ENCODE measurements at places on chromosomes 2 and 18.

- DNase-seq: no peak
Measured at GRCh38 chr2:136439064-136439676, 321.2 kb upstream of the CXCR4 start.

DNA sequence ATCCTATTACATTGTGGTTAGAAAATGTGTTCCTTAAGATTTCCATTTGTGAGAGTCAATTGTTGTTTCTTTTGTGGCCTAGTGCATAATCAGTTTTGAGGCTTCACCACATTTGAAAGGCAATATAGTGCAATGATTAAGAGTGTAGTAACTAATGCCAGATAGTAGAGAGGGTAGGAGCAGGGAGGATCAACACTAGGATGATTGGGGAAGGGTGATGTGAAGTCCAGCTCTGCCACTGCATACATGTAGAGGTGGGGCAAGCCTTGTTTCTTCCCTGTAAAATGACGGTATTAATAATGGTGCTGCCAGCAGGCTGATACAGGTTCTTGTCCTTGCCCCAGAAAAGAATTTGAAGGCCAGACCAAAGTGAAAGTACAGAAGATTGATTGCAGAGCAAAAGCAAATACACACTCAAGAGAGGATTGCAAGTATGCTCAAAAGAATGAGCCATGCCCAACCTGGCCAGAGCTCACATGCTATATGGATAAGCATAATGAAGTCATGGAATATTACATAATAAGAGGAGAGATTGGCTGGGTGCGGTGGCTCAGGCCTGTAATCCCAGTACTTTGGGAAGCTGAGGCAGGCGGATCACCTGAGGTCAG is 8.0 kb downstream of the SP100 start:
- DNase-seq: no peak

- DNase-seq: no peak
Measured at GRCh38 chr2:56309626-56310170, 125.9 kb downstream of the CCDC85A start.

GRCh38 chr2:55224761-55225261 is 7.3 kb downstream of the CLHC1 start:
- no peak for DNase-seq

- no peak for DNase-seq
Measured at GRCh38 chr2:108320326-108320922, 31.7 kb downstream of the SULT1C2 start.

- DNase-seq: no peak
Measured at GRCh38 chr18:56314396-56314795, 324.0 kb downstream of the TXNL1 start.

Data from activated CD4-positive, alpha-beta T cell treated with anti-CD3 and anti-CD28 coated beads for 24 hours (primary cell).